A549 treated with CORT108297 at 1 μM for 4 hours (cell line): ENCODE measurements at places on chromosomes 6 and 20. TPM values are rescaled to one million over a fixed set of nuclear protein-coding genes. Genes with fewer than 3 reads are reported as not detected.

Gene MEI4
- total RNA-seq: not detected in 5 replicates

Gene RPRD1B
- 23.3 to 26.4 TPM (median 24.8 TPM) in 5 replicates for total RNA-seq

Gene NHSL1
- total RNA-seq: 2.6 to 4.3 TPM (median 3.2 TPM) in 5 replicates

Gene DNPH1
- 70.9 to 113 TPM (median 104 TPM) in 5 replicates for total RNA-seq

Gene SOBP
- total RNA-seq: 0.88 to 1.4 TPM (median 1.0 TPM) in 5 replicates

Gene SLC2A10
- not detected in 5 replicates for total RNA-seq

Gene FAM217A
- not detected in 5 replicates for total RNA-seq
